ENCODE measurements at places on chromosomes 1 and 21. TPM values are rescaled to one million over a fixed set of nuclear protein-coding genes. Genes with fewer than 3 reads are reported as not detected.

RHOC gene
- total RNA-seq = 891 TPM

RGS8 gene
- total RNA-seq = not detected

TSPAN2 gene
- total RNA-seq = 0.68 TPM

NTNG1 gene
- total RNA-seq = 42.3 TPM

NTMT2 gene
- total RNA-seq = not detected

C2CD2 gene
- 26.6 TPM for total RNA-seq

S100A7 gene
- total RNA-seq = not detected

DIPK1A gene
- total RNA-seq = 1.3 TPM

PHF13 gene
- 14.9 TPM for total RNA-seq

HHAT gene
- total RNA-seq = 5.9 TPM

ASTN1 gene
- not detected for total RNA-seq

VWA5B1 gene
- total RNA-seq = not detected

SEC16B gene
- 1.6 TPM for total RNA-seq

AMPD1 gene
- not detected for total RNA-seq

AUNIP gene
- total RNA-seq = 1.6 TPM

OR10J1 gene
- not detected for total RNA-seq

FCRLB gene
- 3.0 TPM for total RNA-seq

TP53BP2 gene
- 38.1 TPM for total RNA-seq

PIK3C2B gene
- 32.7 TPM for total RNA-seq

S100B gene
- not detected for total RNA-seq

TCHH gene
- total RNA-seq = 0.12 TPM

PCP4 gene
- not detected for total RNA-seq

HES3 gene
- total RNA-seq = not detected

NT5C1A gene
- not detected for total RNA-seq

ANKRD35 gene
- 0.93 TPM for total RNA-seq

C1orf210 gene
- not detected for total RNA-seq

SLC9C2 gene
- not detected for total RNA-seq

EDARADD gene
- total RNA-seq = not detected

ARHGEF10L gene
- total RNA-seq = 16.6 TPM

LCE1E gene
- total RNA-seq = not detected

MX2 gene
- total RNA-seq = 12.4 TPM

Data from glomerular endothelial cell (primary cell).